ENCODE measurements at places on chromosomes 13 and 19. TPM values are rescaled to one million over a fixed set of nuclear protein-coding genes. Genes with fewer than 3 reads are reported as not detected.
A peak's percentile ranks its signal among the peaks of the same experiment; 100 is the strongest.

DNA sequence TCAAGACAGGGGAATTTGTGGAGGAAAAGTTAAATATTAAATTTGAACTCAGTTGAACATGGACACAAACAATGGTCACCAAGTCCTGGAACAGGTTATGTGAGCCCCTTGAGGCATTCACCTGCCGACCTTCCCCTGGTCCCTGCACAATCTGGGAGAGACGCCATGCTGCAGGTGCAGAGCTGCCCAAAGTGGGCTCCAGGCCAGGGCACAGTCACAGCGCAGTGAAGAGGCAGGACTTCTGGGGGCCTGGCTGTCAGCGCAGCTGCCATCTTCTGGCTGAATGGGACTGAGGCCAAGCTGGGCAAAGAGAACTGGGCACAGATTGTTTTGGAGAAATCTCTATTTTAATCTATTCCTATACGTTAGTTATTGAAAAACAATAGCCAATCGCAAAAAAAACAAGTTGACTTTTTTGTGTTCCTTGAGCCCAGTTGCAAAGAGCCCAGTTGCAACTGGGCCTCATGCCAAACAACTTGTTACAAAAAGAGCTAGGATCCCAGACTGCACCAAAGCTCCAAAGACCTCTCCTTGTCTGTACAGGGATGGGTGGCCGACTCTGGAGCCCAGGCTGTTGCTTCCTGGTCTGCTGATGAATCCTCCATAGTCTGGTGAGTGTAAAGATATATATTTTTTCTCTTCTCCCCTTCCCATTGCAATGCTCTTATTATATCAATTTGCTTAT lies 1.2 kb upstream of the ZNF626 start:
- no peak for DNase-seq

DNA sequence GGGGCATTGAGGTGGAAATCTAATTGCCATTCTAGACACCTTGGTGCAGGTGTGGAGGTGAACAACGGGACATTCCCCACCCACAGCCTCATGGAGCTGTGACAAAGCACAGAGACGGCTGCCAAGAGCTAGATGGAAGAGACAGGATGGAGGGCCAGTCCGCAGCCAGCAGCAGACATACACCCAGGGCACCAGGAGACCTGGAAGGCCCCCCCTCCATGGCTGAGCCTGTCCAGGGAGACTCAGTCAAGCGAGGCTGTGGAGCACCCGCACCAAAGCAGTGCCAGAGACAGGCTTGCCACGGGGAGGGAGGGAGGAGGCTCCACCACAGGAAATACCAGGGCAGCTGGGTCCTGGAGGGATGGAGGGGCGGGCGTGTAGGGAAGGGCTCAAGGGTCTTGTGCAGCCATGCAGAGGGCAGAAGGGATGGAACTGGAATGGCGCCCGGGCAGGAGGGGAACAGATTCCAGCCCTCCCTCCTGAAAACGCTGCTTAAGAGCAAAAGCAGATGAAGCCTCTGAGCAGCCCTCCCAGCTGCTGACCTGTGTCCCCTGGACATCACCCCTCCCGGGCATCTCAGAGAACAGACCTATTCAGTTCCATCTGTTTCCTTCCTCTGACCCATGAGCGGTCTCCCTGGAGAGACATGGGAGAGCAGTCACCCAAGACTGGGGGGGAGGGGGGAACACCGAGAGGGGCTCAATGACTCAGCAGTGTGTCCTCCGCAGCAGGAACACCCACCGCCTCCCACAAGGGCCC lies 14.4 kb downstream of the EPS15L1 start:
- peak; percentile 66 for DNase-seq

DNA sequence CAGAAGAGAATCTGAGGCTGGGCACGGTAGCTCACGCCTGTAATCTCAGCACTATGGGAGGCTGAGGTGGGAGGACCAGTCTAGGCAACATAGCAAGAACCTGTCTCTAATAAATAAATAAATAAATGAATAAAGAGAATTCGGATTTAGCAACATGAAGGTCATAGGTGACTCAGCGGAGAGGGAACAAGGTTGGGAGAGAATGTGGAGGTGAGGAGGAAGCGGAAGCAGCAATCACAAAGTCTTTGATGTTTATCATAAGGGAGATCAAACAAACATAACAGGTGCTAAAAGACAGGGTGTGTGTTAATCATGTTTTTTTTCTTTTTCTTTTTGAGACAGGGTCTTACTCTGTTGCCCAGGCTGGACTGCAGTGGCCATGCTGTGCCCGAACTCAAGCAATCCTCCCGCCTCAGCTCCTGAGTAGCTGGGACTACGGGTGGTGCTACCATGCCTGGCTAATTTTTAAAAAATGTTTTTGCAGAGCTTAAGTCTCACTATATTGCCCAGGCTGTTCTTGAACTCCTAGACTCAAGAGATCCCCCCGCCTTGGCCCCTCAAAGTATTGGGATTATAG lies 16.3 kb downstream of the PBX4 start:
- DNase-seq, result no peak

DNA sequence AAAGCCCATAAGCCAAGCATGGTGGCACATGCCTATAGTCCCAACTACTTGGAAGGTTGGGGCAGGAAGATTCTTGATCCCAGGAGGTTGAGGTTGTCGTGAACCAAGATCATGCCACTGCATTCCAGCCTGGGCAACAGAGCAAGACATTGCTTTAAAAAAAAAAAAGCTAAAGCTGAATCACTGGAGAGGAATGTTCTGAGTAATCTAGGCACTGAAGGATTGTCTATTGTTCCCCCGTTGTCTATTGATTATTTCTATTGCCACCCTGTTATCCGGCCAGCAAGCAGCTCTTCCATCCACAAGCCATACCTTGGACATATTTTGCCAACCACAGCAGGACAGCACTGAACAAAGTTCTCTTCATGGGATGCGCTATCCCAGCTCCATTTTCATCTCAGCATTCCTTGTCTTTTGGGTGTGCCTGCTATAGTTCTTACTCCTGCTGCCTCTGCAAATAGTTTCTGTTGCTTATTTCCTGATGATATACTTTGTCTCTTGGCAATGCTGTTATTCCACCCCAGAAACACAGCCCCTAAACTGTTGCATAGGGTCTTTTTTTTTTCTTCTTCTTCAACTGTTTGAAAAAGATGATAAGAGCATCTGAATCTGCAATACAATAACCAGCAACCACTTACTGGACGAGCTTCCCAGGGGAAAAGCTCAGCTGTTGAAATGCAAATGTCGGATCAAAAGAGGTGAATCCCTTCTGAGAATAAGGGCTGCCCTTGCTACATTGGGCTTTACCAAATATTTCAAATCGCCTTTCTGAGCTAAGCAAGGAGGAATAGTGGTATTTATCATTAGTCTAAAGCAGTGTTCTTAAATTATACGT lies 22.2 kb upstream of the SIAH3 start:
- no peak for DNase-seq

GRCh38 chr13:78131346-78131745 lies 212.7 kb upstream of the EDNRB start:
- DNase-seq, result no peak

Gene CCNE1
- 9.7 TPM for polyA plus RNA-seq

Gene GIPC3
- polyA plus RNA-seq, result 3.4 TPM
